Right hindlimb (tissue), 1 donor: ENCODE measurements at places on chromosomes 13 and 19.

DNA sequence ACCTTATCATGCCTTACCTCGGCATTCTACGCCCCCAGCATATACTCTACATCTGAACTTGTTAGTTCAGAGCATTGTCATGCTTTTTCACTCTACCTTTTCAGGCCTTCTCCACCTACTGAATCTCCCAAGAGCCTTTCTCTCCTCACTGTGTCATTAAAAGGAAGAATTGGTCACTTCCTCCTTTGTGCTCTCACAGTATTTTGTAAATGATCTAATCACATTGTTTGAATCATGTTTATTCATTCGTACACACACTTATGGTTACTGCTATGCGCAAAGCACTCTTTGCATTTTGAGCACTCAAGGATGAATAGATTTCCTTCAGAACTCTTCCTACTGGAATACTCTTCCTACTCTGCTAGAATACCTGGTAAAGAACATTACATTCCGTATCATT, 15.8 kb upstream of the ELF1 start:
- no peak for DNase-seq

DNA sequence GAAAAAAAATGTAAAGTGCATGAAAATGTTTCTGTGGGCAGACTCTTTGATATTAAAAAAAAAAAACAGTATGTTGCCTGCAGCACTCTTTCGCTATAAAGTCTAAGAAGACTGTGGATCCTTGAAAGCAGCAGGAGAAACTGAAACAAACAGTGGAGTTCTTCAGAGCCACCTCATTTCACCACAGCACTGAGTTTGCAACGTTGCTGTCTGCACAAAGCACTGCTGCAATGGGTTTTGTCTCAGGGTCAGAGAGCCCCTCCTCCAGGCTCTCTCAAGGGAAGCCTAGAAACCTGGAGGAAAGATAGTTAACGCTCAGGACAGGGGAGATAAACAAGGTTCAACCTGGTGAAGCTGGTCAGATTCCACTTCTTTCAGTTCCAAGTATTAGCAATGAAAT, 248.7 kb downstream of the EFNB2 start:
- DNase-seq: no peak

- no peak for DNase-seq
Observed at GRCh38 chr19:15181394-15181793, 19.4 kb downstream of the NOTCH3 start.

DNA sequence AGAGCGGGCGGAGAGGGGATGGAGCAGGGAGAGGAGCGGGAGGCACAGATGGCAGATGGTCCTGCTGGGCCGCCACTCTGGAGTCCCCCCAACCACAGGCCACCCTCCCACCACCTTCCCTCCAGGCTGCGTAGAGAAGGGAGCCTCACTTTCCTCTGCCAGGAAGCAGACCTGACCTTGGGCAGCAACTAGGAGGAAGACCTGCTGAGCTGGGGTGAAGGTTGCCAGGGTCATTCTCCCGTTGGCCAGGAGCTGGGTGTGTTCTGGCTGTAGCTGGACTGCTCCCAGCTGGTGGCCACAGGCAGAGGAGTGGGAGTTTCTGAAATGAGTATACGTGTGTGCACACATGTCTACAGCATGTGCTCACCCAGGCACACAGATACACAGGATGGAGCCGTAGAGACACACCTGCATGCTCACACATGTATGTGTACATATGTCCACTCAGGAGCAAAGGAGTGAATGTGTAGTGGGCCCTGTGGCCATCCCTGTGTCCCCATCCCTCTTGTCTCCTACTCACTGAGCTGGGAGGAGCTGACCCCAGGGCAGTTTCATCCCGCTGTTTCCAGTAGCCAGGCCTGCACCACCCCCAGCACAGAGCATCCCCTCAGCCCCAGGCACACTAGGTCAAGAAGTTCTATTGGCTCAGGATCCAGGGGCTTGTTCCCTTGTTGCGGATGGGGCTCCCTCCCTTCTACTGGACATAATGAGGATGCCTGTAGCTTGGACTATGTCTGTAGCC, 53.0 kb downstream of the CHST8 start:
- DNase-seq: no peak

DNA sequence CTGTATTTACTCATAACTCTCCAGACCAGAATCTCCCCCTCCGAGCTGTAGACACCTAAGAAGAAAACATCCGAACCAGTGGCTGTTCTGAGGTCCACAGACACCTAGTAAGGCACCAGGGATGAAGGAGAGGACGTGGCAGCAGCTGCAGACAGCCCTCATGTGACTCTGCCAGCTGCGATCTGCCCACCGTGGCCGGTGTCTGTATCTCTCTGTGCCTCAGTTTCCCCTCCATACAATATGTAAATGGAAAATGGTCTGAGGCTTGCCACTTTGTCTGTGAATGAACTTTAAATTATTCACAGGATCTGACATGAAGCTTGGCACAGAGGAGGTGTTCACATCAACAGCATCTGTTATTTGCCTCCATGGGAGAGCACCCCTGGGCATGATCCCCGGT, 2.4 kb downstream of the CEACAM4 start:
- no peak for DNase-seq

DNA sequence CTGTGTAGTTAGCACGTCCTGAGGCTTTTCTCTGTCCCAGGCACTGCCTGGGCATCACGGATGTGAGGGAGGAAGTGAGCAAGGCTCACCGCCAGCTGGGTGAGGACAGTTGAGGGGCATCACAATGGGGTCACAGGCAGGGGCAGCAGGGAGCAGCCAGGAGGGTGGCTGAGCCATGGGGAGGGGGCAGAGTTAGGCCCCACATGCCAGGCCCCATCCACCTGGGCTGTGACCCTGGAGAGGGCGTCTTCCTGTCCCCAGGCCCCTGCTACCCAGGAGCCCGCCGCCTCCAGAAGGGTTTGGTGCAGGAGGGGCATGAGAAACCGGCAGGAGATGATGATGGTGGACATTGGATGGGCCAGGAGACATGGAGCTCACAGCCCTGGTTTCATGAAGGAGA, 56.8 kb upstream of the F7 start:
- peak; percentile 12 for DNase-seq

GRCh38 chr19:41925208-41926003, 2.8 kb downstream of the ERFL start:
- DNase-seq: no peak

- DNase-seq: no peak
Observed at GRCh38 chr13:43933378-43933777, 53.7 kb downstream of the LACC1 start.

GRCh38 chr19:36686365-36687213, 823 bp upstream of the ZNF567 start:
- DNase-seq: peak; percentile 34

GRCh38 chr19:4157164-4157563, 3.7 kb downstream of the CREB3L3 start:
- no peak for DNase-seq

GRCh38 chr19:403221-404027, 5.5 kb downstream of the C2CD4C start:
- DNase-seq: peak; percentile 21

DNA sequence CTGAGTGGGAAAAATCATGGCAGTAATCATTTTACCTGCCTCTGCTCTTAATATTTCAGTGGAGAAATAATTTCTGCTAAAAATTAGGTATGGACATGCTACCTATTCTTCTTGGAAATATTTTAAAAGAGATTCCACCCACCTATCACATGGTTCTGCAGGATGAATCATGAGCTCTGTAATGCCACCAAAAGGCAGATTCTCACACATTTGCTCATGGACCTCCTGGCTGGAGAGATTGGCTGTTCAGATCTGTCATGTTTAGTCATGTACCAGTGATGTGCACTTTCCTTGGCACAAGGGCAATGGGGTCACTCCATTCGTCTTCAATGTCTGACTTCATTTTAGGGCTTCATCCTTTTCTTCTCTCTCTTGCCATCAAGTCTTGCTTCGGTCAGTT, 101.8 kb upstream of the MBNL2 start:
- no peak for DNase-seq

- DNase-seq: no peak
Observed at GRCh38 chr19:19597809-19598306, 20.6 kb downstream of the PBX4 start.

GRCh38 chr19:1171755-1172352, 2.2 kb downstream of the SBNO2 start:
- DNase-seq: peak; percentile 29

- no peak for DNase-seq
Observed at GRCh38 chr19:52464798-52465470, 11.6 kb downstream of the ZNF578 start.

GRCh38 chr19:2867025-2867991, at the start of gene ZNF556:
ZNF556 (plus strand) TSS chr19:2867335; CDS start chr19:2867422, 87 bp downstream.
- DNase-seq: peak; percentile 82

DNA sequence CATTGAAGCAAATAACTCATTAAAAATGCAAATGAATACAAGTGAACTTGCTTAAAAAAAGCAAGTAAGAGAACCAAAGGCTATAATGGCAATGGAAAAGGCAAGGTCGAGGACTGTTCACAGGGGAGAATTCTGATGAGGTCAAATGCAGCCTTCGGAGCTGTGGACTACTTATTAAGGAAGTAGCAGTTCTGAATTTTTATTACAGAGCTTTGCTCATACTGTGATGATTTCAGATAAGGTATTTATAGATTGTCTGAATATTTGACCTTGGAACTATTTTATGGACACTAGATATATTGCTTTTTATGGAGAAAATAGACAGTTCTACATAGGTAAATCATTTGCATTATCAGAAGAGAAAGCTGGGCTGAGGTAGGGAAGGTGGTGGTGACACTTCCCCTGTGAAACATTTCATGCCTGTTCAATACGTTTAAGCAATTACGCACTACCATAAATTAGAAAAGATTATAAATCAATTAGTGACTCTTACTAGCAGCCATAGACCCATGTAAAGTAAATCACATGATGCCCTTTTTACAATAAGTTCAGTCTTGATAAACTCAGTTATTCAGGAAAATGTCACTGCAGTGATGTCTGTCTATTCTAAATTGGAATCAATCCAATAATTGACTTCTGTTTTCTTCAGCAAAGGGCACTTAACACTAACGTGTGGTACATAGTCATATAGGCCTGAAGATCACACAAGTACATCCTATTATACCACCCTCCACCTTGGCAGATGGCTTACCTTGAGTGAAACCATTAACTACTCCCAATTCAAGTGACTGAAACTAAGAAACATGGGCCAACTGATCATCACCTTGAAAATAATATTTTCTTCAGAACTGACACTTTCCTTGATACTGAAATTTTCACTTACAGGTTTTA, 260.0 kb downstream of the KLF12 start:
- no peak for DNase-seq

GRCh38 chr19:33226550-33227241, 1.0 kb upstream of the SLC7A10 start:
- DNase-seq: no peak

DNA sequence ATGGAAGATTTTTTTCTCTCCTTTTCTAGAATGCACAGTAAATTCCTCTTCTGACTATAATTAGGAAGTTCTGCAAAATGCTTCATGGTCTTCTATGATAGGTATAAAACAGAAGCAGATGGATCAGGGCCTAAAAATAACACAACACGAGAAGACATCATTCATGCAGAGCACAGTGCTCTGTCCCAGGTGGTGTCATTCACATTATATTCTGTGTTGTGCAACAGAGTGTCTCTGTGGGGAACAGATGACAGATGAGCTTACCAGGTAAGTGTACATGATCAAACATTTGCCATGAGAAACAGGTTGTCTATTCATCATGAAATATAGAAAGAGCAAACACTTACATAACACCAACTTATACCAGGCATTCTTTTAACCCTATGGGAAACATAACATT, 288.3 kb downstream of the KCTD12 start:
- DNase-seq: no peak

GRCh38 chr13:24216176-24216575, 55.7 kb downstream of the SPATA13 start:
- DNase-seq: no peak

GRCh38 chr19:33161201-33161600, 29.3 kb downstream of the WDR88 start:
- no peak for DNase-seq

DNA sequence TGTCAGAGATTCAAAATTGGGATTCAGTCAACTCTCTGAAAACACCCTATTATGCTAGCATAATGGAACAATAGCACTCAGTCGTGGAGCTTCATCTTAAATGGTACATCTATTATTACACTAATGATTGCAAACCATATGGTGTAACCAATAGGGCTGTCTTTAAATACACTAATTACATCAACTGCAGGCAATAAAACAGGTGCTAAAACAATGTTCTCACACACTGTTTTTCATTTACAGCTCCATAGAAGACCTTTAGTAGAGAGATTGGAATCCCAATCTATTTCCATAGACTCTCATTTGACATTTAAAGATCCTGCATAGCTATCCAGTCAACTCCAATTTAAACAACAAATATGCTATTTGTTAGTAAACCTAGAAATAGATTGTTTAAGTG, 1917.4 kb downstream of the OLFM4 start:
- DNase-seq: no peak

GRCh38 chr19:48398102-48398374, 4.6 kb downstream of the GRIN2D start:
- DNase-seq: no peak

GRCh38 chr19:50686310-50687032, 33.1 kb downstream of the SHANK1 start:
- no peak for DNase-seq

GRCh38 chr19:4054441-4055208, 12.1 kb downstream of the ZBTB7A start:
- no peak for DNase-seq

- no peak for DNase-seq
Observed at GRCh38 chr13:99866781-99867180, 104.8 kb downstream of the ZIC5 start.

GRCh38 chr13:60571571-60571970, 174.6 kb downstream of the TDRD3 start:
- no peak for DNase-seq

GRCh38 chr19:14480700-14481079, 5.5 kb upstream of the PTGER1 start:
- no peak for DNase-seq

DNA sequence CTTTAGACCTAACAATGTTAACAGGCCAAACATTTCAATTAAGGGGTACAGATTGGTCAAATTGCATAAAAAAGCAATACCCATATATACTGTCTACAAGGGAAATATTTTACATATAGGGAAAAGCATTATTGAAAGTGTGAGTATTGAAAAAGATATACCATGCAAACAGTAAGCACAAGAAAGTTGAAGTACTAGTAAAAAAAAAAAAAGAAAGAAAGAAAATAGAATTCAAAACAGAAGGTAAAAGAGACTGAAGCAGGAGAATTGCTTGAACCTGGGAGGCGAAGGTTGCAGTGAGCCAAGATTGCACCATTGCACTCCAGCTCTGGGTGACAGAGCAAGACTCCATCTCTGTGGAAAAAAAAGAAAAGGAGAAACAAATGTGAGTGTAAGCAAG, 5.3 kb upstream of the TEX101 start:
- DNase-seq: no peak
